ENCODE measurements at places on chromosomes 11 and 22.

GRCh38 chr11:79461666-79462645 is 21.1 kb upstream of the TENM4 start:
- DNase-seq = no peak

GRCh38 chr11:35944503-35945136 is 758 bp downstream of the LDLRAD3 start:
- DNase-seq = no peak

DNA sequence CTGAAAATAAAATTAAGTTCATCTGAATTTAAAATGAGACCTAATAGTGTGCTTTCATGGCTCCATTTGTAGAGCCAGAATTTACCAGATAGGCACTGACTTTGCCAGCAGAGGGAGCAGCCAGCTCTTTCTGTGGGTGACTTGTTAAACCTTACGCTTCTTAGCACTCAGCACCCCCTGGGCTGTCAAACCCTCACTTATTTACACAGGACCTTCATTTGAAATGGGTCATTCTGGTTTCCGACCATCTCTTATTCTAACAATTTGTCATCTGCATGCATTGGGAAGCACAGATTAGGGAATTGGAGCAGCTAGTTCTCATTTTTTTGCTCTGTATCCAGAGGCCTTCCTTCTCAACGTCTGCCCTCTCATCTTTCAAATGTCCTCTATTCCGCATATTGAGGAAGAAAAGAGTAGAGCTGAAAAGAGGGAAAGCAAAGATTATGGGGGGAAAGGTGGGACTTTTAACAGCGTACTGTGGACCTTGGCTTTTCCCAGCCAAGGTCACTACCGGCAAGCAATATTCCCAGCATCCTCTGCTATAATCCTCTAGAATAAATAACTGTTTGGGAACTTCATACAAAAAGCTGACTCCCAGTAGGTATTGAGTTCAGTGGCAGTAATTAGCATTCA is 3.1 kb downstream of the ASRGL1 start:
- DNase-seq = peak; percentile 67

DNA sequence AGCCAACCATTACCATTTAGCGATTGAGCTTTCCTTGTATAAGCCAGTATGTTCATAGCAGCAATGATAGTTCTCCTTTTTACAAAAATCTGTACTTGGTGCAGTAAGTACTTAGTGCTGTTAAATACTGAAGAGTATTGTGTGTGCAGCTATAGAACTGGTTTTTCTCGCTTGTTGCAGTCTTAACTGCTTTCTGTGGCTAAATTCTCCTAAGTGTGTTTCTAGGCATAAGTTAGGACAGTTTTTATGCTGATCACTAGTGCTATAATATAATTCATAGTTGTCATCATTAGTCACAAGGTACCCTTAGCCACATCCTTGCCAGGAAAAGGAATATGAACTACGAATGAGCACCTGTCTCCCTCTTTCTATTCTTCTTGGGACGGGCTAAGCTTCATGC is 107.7 kb downstream of the GRAMD1B start:
- DNase-seq = no peak
